Stimulated activated CD4-positive, alpha-beta T cell treated with anti-CD3 and anti-CD28 coated beads, Interleukin-15, amount 100 ng/mL, for 1 hour (primary cell): ENCODE measurements at places on chromosomes 11 and 22.

GRCh38 chr11:118171269-118172062, 5.0 kb downstream of the SCN2B start:
- DNase-seq, result peak; percentile 53

- no peak for DNase-seq
Observed at GRCh38 chr11:96019810-96020747, 96.2 kb upstream of the MTMR2 start.

DNA sequence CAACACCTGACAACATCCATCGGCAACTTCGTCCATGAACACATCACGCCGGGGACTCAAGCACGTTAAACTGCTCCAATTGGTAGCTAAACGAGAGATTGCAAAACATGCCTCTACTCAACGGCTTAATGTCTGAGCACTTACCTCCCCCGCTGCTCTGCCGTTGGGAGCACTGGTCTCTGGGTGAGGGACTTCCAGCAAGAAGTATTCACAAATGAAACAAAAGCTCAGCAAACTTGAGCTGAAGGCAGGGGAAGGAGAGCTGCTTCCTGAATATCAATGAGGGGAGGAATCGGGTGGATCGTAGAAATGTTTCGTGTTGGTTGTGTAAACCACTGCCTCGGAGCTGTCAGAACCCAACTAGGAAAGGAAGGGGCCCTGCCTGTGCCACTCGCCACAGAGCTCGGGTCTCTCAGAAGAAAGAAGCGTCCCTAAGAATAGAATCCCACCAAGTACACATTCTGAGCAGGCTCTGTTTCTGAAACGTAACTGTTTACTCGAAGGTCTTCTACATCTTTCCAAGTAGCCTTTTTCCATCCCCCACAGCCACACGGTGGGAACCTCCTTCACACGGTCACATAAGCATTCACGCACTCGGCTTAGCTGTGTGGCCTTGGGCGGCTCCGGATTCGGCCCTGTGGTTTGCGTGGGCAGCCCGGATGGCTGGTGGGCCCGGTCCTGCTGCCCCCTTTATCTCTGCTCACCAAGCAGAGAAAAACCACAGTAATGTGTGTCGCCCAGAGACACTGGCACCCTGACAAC, at the start of gene MLC1:
TSS of gene MLC1 (minus strand) at position 216 of the 762 bp plus-strand sequence. CDS start 524 bp downstream, outside the sequence.
- no peak for DNase-seq

GRCh38 chr22:50729391-50730012, 8.5 kb upstream of the ACR start:
- DNase-seq, result no peak

DNA sequence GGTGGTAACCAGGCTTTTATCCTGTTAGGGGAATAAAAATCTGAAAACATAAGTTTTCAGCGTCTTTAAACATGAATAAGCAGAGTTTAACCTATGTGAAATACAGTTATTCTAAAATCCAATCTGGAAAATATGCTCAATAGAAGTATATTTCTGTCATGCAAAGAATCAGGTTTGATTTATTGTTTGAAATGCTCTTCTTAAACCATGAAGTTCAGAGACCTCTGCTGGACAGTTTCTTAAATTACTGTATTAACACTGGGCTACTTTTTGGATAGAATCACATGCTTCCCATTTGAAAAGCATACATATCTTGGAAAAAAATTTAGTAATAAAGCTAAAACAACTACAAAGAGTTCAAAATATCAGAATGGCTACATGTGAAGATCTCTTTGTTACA, 25.4 kb downstream of the APIP start:
- DNase-seq, result no peak

DNA sequence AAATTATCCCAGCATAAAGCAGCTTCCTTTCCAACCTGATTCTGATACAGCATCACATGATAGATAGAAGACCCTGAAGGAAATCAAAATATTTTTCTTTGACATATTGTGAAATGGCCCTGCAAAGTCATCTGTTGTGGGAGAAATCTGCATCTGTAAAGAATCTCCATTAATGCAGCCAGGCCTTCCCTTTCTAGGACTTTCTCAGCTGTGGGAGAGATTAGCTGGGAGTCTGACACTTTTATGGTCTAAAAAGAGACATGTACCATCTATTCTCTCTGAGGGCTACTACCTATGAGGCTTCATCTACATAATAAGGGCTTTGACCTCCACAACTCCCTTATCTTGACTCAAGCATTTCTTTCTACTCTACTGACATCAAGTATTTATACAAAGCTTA, 238.1 kb downstream of the SWAP70 start:
- no peak for DNase-seq

DNA sequence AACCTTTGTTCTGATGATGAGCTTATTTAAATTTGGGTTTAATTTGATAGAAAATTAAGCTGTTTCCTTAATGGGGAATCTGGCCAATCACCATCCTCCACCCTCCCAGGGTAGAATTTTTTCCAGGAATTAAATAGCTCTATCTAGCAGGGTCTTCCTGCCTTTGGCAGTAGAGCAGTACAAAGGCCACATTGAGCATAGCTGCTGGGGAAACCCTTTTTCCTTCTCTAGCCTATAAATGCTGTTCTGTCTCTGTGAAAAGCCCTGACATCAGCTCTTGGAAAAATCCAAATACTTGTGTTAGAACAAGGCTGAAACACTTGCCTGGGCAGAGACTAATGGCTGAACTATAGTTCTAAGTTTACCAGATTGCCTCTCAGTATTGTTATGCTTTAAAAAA, 55.1 kb downstream of the ARHGEF12 start:
- no peak for DNase-seq

- no peak for DNase-seq
Observed at GRCh38 chr22:28703436-28703835, 23.8 kb upstream of the TTC28 start.

DNA sequence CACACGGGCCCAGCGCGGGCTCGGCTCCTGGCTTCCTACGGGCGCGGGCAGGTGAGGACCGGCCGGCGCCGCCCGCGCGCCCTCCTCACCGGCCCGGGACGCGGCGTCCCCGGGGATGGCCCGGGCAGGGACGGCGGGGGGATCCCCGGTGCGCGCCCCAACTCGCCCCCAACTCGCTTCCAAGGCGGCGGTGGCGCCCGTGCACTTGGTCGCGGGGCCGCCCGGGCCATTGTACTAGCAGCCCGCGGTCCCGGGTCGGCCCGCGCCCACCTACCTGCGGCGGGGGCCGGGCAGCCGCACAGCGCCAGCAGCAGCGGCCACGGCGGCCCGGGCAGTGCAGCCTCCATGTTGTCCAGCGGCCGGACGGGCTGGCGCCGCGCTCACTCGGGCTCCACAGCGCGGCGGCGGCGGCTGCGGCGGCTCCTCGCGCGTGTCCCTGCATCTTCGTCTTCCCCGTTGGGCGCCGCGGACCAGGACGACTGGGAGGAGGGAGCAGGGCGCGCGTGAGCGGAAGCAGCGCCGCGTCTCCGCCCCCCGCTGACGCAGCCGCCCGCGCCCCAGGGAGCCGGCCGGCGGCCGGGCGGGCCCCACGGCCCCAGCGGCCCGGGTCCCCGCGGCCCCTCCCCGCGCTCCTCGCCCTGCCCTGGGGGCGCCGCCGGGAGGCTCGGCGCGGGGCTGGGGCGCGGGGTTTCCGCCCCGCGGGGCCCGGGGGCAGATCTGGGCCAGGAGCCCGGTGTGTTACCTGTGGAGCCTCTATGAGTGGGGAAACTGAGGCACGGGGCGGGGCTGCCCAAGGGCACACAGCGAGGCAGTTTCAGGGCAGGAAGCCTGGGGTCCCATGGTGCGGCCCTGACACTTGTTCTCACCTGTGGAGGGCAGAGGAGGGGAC, 159.3 kb upstream of the GRK3 start:
- DNase-seq, result peak; percentile 13

DNA sequence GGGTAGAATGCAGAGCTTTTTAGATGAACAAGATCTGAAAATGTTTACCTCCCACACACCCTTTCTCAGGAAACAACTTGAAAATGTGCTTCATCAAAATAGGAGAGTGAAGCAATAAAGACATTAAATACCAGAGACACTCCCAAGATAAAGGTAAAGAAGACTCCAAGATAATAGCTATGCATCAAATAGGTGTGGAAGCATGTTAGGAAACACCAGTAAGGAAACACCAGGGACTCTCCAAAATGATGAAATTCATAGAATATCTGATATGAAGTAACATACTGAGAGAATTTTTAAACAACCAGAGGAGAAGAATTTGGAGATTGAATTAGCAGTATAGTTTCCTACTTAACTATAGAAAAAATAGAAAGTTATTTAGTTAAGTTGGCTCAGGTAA, 57.0 kb downstream of the OR10A6 start:
- DNase-seq, result no peak

DNA sequence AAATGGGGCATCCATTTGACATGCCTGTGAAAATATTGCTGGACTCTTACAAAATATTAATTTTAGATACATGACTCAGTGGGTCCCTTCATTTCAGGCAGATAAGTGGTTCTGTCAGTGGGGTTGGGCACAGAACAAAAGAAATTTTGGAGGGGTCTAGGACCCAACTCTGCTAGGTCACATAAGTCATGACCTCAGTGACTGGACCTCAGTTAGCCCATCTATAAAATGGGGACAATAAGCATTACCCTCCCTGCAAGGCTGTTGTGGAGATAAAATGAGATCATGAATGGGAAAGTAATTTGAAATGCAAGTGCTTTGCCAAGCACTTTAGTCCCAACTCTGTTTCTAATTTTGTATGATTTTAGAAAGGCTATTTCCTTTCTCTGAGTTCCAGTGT, 23.8 kb downstream of the ADORA2A start:
- no peak for DNase-seq

DNA sequence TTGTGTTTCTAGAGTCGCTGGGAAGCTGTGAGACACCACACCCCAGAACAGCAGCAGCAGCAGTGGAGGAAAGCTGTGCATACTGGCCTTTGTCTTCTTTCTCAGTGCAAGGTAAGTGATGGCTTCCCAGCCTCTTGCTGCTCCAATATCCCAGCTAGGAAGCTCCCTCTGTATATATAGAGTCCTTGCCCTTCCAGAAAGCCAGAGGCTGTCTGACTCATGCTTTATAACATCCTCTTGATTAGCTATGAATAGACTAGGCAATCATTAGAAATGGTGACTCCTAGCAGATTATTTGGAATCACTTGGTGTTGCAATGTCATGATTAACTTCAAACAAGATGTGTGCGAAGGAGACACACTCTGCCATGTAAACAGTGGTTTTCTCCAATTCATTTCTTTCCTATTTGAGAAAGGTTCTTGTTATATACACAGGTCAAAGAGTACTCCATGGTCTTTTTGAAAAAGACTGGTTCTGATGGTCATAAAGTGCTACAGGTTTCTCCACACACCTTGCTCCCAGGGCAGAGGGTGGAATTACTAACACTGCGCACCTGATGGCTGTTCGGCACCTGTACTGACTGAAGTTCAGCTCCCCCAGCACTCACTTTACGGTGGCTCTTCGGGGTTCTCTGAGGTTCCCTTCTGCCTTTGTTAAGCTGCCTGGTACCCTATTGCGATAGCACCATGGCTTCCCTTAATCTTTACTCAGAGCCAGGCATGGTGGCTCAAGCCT, at the start of gene MMP1:
TSS of gene MMP1 (minus strand) at position 149 of the 735 bp plus-strand sequence. CDS start at position 81, 68 bp downstream.
- no peak for DNase-seq

DNA sequence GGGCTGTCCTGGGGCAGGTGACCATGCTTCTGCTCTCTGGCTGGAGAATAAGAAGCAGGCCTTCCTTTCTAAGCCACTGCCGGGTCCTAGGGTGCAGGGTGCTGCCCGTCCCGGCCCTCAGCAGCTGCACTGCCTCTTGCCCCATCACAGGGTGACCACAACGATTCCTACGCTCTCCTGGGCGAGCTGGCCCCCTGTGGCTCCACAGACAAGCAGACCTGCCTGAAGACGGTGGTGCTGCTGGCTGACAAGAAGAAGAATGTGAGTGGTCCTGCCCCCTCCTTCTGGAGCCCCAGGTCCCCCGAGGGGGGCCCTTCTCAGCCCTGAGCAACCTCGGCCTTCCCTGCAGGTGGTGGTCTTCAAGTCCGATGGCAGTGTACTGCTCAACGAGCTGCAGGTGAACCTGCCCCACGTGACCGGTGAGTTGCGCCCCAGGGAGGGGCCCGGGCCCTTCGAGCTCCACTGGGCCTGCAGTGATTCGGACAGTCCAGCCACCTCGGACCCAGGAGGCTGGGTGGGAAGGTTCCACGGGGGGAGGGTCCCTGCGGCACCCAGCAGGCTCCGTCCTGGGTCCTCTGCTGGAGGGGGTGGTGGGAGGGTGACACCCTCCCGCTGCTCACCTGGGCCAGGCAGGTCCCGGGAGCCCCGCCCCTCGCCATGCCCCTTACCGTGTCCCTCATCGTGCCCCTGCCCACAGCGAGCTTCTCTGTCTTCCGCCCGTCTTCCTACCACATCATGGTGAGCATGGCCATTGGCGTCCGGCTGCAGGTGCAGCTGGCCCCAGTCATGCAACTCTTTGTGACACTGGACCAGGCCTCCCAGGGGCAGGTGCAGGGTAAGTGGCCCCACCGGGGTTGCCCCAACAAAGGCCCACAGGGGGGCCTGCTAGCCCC, 8.3 kb downstream of the MUC2 start:
- no peak for DNase-seq

- DNase-seq, result no peak
Observed at GRCh38 chr11:59562292-59562691, 51.0 kb downstream of the OR4D9 start.

DNA sequence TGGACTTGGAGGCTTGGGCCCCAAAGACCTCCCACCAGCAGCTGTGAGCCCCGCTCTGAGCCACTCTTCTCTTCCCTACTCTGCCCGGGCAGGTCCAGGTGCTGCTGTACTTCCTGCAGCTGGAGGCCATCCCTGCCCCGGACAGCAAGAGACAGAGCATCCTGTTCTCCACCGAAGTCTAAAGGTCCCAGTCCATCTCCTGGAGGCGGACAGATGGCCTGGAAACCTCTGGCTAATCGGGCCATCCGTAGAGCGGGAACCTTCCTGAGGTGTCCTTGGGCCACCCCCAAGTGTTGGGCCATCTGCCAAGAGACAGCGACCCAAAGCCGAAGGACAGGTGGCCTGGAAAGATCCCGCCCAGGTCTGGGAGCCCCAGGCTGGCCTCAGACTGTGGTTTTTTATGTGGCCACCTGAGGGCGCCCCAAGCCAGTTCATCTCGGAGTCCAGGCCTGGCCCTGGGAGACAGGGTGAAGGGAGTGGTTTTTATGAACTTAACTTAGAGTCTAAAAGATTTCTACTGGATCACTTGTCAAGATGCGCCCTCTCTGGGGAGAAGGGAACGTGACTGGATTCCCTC, 135.1 kb downstream of the BCR start:
- DNase-seq, result no peak

GRCh38 chr11:612201-612960, 3.4 kb downstream of the IRF7 start:
- DNase-seq, result no peak

- DNase-seq, result no peak
Observed at GRCh38 chr11:3683039-3683438, 11.9 kb upstream of the CHRNA10 start.

GRCh38 chr11:1675536-1676228, 21.3 kb upstream of the KRTAP5-6 start:
- no peak for DNase-seq

GRCh38 chr11:132858223-132858622, 674.1 kb downstream of the OPCML start:
- DNase-seq, result no peak

DNA sequence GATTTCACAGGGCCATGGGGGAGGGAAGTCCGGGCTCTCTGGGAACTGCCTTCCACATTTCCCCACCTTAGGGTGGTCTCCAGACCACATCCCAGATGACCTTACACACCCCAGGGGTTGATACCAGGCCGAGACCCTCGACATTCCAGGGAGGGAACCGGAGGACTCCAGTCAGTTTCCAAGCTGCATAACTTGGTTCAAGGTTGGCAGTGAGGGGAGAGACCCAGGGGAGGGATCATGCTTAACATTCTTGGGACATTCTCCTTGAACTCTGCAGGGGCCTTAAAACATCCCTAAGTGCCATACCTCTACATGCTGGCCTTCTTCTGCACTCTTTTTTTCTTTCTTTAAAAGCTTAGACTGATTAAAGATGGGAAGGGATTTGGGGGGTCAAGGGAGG, 251.0 kb downstream of the ST3GAL4 start:
- no peak for DNase-seq
